AML-193 (cell line): ENCODE measurements at places on chromosomes 4 and X.

- no peak for DNase-seq
Observed at GRCh38 chrX:19791562-19791961, 95.8 kb downstream of the SH3KBP1 start.

DNA sequence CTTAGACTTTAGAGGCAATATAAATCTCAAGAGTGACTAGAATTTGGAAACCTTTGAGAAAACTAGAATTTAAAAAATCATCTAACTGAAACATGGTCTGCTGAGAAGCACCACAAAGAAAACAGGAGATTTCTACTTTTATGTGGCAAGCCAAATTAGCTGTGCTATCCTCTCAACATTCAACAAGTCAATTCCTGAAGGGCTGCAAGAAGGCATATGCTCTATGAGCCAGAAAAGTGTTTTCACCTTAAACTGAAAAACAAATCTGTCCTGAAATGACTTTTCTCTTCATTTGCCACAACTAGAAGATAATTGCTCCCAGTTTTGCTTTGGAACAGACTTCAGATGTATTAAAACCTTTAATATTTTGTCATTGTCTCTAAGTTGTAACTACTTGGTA is 263.2 kb upstream of the EDNRA start:
- no peak for DNase-seq

- DNase-seq = no peak
Observed at GRCh38 chr4:8295471-8295870, 25.9 kb downstream of the HTRA3 start.

DNA sequence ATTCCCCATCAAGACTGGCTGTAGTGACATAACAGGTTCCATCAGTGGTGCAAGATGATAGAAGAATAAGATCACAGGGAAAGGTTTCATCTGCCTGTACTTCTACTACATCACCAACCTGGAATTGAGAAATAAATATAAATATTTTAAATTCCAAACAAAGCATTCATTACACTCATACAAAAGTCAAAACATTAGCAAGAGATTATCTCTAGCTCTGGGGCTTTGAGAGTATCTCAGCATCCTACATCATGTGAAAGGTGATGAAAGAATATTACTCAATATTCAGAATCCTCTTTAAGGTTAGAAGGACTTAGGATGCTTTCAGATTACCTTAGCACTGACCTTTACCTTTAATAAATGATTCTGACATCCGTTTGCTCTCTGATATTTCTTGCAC is 96.5 kb upstream of the MCF2 start:
- DNase-seq = no peak

DNA sequence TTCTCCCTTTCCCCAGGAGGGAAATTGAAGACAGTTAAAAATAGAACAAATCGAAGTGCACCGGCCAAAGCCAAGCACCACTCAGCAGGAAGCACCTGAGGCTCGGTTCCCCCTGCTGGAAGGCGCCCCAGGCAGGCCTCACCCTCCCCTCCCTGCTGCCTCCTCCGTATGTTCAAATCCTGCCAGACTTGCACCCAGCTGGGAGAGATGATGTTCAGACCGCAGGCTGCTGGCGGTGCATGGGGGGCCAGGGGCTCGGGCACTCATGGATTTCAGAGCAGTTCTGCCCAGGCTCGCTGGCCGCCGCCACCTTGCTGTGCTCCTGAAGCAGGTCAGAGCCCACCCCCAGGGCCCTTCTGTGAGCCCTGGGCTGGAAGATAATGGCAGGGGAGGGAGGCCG is 91.4 kb downstream of the DCTD start:
- DNase-seq = no peak

DNA sequence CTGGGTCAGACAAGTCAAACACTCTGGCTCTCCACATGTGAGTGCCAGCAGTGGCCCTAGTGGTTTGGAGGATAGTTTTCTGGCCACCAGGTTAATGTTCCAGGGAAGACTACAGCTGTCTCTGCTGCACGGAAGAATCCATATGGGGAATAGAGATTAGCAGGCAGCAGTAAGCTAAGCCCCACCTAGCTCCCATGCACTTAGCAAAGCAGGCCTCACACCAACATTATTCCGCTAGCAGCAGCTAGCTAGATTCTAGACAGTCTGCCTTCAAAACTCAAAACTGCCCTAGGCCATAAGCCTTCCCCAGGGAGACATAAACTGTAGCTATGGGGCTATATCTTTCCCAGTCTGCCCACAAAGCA is 203.4 kb downstream of the CHIC1 start:
- no peak for DNase-seq

GRCh38 chr4:110959041-110959643 is 336.3 kb upstream of the PITX2 start:
- DNase-seq = no peak

- no peak for DNase-seq
Observed at GRCh38 chrX:67289055-67289499, 254.7 kb upstream of the AR start.

DNA sequence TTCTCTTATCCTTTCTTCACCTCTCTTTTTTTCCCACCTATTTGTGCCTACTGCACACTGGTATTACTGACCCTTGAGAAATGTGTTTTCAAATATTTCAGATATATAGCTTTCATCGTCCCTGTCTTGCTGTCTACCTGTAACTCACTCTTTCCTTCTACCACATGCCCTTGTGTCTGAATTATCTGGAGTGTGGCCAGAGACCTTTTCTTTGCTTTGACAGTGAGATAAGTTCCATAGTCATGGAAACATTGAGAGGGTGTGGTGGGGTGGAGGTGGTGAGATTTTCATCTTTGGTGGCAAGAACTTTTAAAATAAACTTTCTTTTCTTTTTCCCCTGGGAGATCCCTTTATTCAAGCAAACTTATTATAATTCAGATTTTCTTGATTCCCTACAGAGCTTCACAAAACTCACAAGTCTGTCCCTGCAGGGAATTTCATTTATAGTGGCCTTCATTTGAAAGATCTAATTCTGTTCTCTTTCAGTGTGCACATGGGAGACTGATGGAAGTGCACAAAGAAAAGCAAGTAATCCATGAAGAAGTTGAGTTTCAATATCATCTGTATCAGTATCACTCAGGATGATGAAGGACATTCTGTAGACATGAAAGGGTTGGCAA is 95.7 kb downstream of the SH2D1A start:
- DNase-seq = no peak

DNA sequence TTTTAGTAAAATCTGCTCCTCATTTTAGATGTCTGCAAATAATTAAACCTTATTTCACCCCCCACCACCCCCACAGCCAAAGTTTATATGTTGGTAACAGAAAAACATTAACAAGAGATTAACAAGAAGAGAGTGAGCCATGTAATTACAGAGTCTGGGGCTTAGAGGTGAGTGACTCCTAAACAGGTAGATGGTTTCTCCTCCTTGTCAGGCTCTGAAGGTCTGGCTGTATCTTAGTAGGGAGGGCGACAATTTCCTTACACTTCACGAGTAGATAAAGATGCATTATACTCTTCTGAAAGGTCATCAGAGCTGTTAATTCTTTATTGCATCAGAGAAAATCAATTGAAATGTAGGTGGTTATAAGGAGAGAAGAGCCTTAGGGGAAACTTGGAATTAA is 171.8 kb upstream of the ANKRD50 start:
- no peak for DNase-seq

DNA sequence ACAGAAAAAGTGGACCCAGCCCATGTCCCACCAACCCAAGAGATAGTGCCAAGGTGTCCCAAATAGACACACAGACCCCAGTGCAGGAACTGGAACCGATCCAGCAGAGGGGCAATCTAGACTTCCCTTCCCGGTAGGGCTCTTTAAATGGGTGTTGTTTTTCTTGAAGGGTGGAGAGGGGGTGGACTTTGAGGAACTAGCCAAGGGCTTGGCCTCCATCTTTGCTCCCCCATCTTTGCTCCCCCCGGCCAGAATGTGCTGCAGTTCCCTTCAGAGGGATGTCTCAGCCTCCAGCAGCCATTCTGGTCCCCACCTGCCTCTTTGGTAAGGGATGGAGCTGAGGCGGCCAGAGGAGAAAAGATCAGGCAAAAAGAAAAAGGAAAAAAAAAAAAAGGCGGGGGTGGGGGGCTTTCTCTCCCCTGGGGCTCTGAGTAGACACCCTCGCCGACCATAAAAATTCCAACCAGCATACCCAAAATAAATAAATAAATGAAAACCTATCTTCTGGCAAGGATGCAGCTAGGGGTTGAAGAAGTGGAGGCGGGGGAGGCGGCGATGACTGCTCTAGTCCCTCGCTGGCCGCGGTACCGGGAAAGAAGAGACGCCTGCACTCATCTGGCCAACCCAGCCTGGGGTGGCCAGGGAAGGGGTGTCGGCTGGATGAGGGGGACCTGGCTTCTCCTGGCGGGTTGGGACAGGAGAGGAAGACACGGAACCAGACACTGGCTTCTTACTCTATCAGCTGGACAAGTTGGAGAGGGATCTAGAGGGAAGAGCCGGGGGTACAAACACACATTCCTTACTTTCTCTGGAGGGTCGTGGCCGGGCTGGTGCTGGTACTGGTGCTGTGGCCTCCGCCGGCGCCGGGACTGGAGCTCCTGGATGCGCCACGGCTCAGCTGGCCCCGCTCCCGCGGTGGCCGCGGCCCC is 38.5 kb upstream of the IQSEC2 start:
- DNase-seq = no peak

DNA sequence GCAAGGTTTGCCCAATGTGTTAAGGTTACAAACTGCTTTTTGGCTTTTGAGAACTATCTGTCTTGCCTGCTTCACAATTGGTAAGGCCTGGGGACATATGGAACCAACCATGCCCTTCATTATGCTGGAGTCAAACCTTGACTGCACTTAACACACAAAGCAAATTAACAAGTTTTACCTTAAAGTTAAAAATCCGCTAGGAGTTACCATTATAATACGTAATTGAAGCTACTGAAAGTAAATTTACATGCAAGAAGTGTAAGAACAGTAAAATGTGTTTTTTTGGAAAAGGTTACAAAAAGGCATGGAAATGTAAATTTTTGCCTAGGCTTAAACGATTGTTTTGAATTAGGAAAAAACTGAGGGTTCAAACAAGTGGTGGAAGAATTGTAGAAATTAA is 69.7 kb downstream of the BMP15 start:
- no peak for DNase-seq

GRCh38 chr4:35063031-35063570 is 1181.2 kb downstream of the ARAP2 start:
- DNase-seq = no peak

- no peak for DNase-seq
Observed at GRCh38 chr4:182288534-182288933, 45.3 kb downstream of the TENM3 start.

DNA sequence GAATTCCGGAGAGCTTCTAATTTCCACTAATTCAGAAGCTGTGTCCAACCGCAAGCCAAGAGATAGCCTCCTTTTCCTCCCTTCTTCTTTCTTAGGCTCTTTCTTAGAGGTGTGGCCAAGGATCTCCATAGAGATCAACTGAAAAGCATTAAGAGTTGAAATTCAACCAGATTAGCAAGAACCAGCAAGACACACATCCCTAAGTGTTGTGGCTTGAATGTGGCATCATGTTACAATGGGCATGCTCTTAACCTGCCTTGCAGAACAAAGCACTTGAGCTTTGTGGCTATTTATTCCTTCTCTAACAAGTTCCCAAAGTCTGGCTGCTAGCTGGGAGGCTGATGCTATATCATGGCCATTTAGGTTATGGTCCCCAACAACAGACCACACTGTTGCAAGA is 10.4 kb downstream of the ANOS1 start:
- no peak for DNase-seq

GRCh38 chr4:174464949-174465348 is 57.3 kb downstream of the HPGD start:
- peak; percentile 6 for DNase-seq

- DNase-seq = no peak
Observed at GRCh38 chr4:40536032-40536431, 93.6 kb downstream of the RBM47 start.

- no peak for DNase-seq
Observed at GRCh38 chr4:103400405-103400804, 202.3 kb upstream of the CENPE start.

DNA sequence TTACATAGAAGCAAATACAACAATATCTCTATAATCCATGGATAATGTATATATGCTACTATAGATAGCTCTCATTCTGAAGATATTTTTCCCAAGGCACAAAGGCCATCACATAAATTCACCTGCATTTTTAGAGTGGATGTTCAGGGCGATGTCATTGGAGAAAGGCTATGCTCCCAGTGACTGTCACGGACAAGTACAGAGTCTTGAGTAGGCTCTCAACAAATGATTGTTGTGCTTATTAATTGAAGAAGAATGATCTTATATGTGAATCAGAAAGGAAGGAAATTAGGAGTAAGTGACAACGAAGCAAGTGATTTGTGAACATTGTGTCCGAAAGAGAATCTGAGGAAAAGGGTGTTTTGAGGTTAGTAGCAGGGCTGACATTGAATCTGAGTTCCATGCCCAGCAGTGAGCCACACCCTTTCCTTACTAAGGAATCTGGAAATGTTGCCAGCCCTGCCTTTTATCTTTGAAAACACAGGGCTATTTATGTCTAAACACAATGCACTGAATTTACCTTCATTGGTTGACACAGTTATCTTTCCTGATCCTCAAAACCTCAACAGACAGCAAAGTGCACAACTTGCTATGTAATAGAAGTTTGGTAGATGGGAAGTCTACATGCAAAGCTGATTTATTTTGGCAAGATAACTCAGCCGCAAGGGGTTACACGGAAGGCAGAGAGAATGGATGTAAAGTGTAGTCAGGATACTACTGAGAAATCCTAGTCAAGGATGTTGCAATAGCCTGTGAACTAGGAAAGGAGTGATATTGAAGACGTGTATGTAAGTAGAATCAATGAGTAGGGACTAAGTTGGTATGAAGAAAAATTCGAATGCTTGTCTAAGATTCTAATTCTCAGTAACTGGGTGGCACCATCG is 50.4 kb downstream of the SORBS2 start:
- no peak for DNase-seq

- DNase-seq = no peak
Observed at GRCh38 chr4:184573701-184574100, 75.5 kb downstream of the CASP3 start.

DNA sequence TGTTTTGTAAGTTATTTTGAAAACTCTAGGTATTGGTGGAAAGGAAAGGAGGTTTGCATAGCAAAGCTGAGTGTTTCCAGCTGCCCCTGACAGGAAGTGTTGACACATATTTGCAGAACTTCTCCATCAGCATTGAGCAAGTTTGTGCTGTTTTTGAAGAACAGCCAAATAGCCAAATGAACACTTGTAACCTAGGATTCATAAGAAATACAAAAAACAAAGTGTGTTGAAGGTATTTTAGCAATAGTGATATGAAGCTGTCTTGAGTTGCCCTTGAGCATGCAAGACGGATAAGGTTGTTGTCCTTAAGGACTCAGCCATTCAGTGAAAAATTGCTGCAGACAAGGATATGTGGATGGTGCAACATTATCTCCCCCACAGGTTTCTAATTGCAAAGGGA is 68.3 kb upstream of the PGM2 start:
- DNase-seq = peak; percentile 97

GRCh38 chr4:37641886-37642849 is 44.0 kb downstream of the RELL1 start:
- DNase-seq = no peak
